RWPE1 (cell line): ENCODE measurements at places on chromosomes 12 and 14.

GRCh38 chr14:56821177-56821576, 10.9 kb upstream of the OTX2 start:
- no peak for DNase-seq

DNA sequence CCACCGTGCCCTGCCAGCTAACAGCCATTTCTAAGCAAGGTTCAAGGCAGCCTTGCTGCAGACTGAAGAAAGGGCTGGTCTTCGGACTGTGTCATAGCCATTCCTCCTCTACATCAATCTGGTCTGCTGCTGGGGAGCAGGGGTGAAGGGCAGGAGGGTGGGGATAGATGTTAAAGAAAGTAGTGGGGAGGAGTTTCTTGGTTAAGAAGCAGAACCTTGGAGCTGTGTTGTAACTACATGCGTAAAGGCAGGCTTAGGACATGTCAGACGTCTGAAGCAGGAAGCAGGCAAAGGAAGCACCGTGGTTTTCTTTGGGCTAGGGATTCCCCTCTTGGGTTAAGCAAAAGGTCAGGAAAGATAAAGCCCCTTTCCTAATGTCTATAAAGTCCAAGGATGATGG, 18.1 kb upstream of the NEK9 start:
- DNase-seq, result no peak

- DNase-seq, result peak; percentile 6
Measured at GRCh38 chr14:62592877-62593276, 452.4 kb downstream of the KCNH5 start.

- no peak for DNase-seq
Measured at GRCh38 chr12:111467857-111468241, 62.1 kb downstream of the SH2B3 start.

DNA sequence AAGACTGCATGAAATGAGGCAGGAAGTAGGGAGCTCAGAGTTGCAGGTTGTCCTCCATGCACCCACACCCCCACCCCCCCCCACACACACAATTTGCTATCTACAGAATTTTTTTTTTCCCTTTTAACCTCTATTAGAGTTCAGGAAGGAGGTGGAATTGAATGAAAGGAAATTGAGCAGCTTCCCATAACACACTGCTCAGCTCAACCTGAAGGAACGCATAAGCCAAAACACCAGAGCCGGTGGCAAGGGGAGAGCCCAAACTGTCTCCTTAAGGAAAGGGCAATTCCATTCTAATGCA, 74.1 kb downstream of the NUAK1 start:
- no peak for DNase-seq

DNA sequence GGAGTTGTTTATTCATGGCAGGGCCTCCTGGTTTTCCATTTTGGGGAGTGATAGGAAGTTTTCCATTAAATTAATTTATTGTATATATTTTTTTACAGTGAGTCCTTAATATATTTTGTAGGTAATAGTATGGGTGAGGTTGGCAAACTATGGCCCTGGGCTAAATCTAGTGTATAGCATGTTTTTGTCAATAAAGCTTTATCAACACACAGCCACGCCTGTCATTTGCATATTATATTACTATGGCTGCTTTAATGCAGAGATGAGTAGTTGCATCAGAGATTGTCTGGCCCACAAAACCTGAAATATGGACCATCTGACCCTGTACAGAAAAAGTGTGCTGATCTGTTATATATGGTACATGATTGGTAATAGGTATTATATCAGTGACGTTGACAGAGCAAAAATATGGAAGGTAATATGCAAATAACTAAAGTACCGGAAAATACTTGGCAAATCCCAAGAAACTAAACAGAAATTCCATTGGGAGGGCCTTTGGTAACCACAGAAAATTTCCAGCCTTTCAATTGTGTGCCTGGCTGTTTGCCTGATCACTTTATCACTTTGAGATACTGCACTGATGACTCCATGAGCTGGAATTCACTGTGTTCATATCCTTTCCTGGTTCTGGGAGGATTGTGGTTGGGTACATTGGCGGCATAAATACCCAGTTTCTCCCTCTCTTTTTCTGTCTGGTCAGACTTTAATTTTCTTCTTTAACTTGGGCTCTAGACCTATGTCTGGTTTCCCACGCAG, 61.7 kb upstream of the RFLNA start:
- peak; percentile 70 for DNase-seq

GRCh38 chr12:48907245-48907644, 18.0 kb downstream of the FKBP11 start:
- no peak for DNase-seq

GRCh38 chr14:97311411-97311810, 514.2 kb downstream of the VRK1 start:
- DNase-seq, result no peak

GRCh38 chr12:50070314-50071060, 13.1 kb downstream of the ASIC1 start:
- peak; percentile 64 for DNase-seq

DNA sequence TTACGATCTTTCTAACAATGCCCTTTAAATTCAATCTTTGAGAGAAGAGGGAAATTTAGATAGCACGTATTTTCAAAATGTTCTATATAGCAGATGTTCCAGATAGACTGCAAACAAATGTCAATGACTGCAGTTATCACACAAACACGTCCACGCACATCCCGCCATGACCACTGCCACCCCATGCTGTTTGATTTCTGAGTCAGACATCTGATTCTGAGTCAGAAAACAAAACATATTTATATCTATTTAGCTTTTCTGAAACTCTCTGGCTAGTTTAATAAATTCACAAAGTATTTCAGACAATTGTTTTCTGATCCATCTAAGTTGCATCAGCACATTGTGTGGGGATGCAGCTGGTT, 105.9 kb upstream of the BCAT1 start:
- DNase-seq, result peak; percentile 25

GRCh38 chr12:42789808-42790760, 200.5 kb upstream of the PRICKLE1 start:
- no peak for DNase-seq

GRCh38 chr12:104966677-104967076, 8.6 kb upstream of the SLC41A2 start:
- DNase-seq, result no peak

- no peak for DNase-seq
Measured at GRCh38 chr14:61139006-61139599, 142.0 kb downstream of the TMEM30B start.

DNA sequence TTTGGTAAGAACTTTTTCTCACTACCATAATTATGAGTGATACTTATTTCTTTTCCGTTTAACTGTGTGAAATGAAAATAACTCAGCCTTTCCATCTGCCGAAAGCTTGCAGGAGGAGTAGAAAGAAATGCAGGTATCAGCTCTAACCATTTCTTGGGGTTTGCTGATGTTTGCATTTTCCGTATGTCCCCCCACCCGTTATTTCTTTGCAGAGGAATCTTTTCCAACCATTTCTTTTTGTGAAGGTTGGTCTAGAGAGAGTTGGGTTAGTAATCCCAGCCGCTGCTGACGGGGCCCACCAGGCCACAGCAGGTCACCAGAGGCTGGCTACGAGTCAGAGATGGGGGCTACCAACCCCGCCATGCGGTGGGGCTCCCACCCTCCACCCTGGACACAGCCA, 7.0 kb upstream of the PIWIL1 start:
- DNase-seq, result no peak

GRCh38 chr14:37851054-37851453, 255.6 kb downstream of the TTC6 start:
- DNase-seq, result no peak

GRCh38 chr14:72008666-72009065, 76.4 kb downstream of the RGS6 start:
- no peak for DNase-seq

DNA sequence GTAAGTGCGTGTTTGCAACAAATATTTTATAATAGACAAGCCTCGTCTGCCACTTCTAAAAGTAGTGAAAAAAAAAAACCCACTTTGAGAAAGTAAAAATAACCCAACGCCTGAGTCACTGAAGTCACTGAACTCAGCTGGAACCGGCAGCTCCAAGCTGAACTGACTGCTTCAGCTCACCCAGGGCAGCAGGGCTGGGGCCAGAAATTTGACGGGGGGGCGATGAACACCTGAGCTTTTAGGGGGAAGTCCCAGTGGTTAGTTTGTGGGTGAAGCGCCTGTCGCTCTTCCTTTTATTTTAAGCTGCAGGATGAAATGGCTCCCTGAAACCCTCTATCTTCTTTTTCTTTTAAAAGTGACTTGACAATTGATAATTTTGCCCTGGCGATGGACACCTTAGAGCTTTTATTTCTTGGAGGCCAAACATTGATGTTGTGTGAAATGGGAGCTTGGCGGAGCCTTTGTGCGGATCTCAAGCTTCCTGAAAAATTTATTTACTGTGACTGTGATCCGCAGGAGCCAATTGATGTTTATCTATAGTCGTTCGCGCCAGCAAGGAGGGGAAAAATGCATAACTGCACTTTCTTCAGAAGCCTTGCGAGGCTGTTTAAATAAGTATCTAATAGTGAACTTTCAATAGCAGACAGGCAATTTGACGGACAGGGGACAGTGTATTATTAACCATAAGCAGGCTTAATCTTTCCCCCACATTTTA, 173.2 kb upstream of the MYL2 start:
- DNase-seq, result no peak
